ENCODE measurements at places on chromosomes 6 and 20.

DNA sequence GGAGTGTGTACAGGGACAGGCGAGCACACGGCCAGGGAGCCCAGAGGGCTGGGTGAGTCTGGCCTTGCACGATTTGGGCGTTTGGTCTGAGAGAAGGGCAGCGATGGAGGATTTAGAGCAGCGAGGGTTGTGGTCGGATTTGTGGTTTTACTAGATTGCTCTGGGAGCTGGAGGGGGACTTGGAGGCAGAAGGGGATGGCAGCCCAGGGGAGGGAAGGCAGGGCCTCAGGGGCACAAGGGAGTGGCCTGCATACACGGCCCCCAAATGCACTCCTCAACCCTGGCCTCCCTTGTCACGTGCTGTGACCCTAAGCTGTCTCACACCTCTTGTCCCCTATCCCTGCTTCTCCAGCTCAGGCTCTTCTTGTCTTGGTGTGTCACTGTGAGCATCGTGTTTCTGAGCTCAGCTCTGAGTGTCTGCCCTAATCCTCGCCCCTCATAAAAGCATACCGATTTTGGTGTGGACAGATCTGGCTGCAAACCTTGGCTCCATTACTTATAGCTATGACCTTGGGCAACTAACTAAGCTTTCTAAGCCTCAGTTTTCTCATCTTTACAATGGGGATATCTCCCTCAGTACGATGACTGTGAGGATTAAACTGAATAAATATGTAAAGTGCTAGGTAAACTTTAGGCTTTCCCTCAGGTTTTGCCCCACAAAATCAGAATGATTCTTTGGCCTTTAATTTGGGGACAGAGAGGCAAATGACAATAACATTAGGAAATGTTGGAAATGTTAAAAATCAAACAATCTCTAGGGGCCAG lies 120.1 kb upstream of the ARMC2 start:
- no peak for DNase-seq

DNA sequence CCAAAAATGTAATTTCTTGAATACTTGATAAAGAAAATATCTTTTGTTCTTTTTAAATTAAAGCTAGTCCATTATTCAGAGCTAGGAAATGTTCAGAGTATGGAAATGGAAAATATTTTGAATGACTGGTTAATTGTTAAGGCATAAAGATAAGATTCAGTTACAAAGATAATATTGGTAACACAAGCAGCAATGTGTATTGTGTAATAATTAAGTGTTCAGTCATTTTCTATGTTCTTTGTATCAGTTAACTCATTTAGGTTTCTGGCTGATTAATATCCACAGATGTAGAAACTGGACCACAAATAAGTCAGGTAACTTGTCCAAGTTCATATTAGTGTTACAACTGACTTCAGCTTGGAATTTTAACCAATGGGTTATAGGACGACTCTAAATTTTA lies 442.2 kb upstream of the MANEA start:
- no peak for DNase-seq

- DNase-seq = no peak
Measured at GRCh38 chr6:92822222-92822621, 597.1 kb downstream of the EPHA7 start.

DNA sequence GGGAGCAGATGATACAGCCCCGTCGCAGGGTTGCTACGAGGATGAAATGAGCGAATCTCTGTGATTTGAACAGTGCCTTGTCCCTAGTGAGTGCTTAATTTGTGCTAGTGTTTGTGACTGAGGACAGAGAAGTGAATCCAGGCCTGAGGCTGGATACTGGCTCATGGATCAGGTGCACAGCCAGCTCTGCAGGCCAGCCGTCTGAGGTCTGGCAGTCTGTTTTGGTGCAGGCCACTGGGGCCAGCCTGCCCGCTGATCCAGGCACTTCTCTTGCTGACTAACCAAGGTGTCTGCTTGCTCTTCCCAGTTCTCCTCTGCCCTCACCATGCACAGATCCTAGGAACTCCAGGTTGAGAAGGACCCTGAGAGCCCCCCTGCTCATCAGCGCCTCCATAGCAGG lies 181.0 kb downstream of the LRFN2 start:
- no peak for DNase-seq

DNA sequence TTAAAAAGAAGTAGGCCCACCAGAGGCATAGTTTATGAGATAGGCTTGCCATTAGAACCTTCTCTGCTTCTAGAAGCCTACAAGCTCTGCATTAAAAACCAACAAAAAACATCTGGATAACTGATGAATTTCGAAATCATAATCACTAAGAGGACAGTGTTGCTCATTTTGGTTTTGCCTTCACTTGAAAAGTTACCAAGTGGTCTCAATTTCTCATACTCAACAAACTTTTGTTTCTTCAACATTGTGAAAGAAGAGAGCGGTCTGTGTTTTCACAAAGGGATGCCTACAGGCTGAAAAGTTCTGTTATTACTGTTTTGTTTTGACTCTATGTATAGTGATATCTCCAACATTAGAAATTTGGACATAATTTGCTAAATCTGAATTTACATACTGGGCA lies 98.9 kb downstream of the PDSS2 start:
- no peak for DNase-seq

DNA sequence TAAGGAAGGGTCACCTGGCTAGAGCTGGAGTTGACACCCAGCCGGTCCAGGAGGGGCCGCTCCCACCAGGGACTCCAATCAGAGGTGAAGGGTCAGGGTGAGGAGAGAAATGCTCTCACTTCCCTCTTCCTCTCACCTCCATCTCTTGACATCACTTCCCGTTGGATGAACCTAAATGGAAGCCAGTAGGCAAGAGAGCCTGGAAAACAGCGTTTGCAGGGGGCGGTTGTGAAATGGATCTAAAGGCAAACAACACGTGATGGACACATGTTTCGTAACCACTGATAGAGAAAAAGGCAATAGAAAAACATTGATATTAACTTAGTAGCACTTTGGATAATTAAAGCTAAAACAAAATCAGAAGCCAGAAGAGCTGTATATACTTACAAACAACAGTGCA lies 105.6 kb upstream of the FOXA2 start:
- no peak for DNase-seq

GRCh38 chr20:14477125-14477524 lies 139.7 kb upstream of the FLRT3 start:
- no peak for DNase-seq

- DNase-seq = no peak
Measured at GRCh38 chr6:146047371-146047770, 18.5 kb downstream of the GRM1 start.

- no peak for DNase-seq
Measured at GRCh38 chr6:13663986-13664385, 47.6 kb downstream of the RANBP9 start.

DNA sequence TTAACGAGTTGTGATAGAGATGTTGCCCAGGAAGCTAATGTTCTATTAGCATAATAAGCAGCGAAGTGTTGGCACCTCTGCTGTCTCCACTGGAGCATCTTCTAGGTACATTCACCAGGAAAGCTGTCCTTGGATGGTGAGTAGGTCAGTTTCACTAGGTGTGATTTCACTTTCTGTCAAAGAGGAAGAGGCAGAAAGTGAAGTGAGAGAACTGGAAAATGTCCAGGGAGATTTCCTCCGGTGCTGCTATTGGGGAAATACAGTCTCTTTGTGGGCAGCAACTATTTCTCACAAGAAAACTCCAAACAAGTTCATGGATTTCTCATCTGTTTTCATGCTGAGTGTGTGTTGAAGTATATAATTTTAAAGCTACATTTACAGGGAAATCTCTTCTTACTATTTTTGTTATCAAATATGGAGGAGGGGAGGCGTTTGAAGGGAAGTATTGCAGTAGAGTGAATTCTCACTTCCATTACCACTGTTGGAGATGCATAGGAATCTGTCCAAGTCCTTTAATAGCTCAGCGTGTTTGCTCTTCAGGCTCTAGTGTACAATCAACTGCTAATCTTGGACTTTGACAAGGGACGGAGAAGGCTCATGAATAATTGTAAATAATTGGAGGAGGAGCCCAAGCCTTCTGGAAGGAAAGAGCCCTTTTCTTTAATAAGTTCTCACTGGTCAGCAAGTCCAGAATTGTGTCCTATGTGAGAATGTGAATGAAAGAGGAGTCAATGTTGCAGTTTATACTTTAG lies 16.1 kb upstream of the TSBP1 start:
- no peak for DNase-seq

- DNase-seq = no peak
Measured at GRCh38 chr20:19785173-19785982, 27.3 kb downstream of the RIN2 start.

GRCh38 chr6:168713839-168714238 lies 272.9 kb downstream of the SMOC2 start:
- DNase-seq = no peak

All from CD4-positive, alpha-beta T cell treated with Interleukin-15 for 4 hours (primary cell).